ENCODE measurements at places on chromosomes 12 and 14.

- DNase-seq: no peak
These were observed 28.8 kb downstream of the MAP3K9 start for GRCh38 chr14:70780396-70781075.

- no peak for DNase-seq
These were observed 299.8 kb upstream of the PRKD1 start for GRCh38 chr14:30227436-30227835.

GRCh38 chr14:61841145-61841544 lies 78.9 kb downstream of the SNAPC1 start:
- no peak for DNase-seq

DNA sequence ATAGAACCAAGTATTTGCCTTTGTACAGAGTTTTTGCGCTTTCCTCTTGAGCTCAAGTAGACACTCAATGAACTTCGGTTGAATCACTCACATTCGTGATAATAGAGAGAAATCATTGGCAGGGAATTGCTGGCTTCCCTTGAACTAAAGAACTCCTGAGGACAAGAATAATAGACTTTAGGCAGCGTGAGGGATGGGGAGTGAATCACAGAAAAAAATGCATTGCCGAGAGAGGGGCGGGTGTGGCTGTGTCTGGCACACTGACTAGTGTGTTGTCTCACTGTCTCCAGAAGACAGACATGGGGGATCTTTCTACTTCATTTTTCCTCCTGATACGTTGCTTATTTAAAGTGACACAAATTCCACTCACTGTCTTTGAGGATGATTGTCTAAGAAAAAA lies 805.2 kb downstream of the BCL11B start:
- DNase-seq: no peak

- no peak for DNase-seq
These were observed 145.3 kb upstream of the GRIN2B start for GRCh38 chr12:14126692-14127091.

DNA sequence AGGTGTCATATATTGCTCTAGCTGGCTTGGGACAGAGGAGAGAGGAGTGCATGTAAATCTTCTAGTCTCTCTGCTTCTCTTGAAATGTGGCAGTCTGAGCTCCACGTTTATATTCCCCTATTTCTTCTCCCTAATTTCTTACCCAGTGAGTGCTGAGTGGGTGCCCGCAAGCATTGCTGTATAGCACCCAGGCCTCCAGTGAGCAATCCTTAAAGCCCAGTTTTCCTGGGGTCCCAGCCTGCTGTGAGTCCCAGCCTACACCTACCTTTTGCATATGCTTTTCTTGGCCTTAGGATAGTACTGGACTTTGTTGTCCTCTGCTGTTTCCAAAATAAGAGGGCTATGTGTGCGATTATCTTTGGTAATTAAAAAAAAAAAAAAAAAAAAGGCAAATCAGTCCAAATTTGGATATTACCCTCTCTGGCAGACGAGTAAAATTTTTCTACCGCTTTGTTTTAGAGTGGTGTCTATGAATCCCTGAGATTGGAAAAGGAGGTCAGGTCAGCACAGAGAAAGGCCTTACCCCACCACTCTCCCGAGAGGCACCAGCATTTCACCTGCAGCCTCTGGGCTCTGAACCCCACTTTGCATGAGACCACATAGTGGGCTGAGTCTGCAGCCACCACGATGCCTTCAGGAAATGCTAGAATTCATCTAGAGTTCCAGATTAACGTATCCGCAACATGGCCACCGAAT lies 1.1 kb downstream of the MGST1 start:
- DNase-seq: no peak

- DNase-seq: peak; percentile 28
These were observed 106.0 kb downstream of the RMST start for GRCh38 chr12:97568336-97569180.

- DNase-seq: no peak
These were observed 248.6 kb upstream of the KRR1 start for GRCh38 chr12:75759842-75760572.

- no peak for DNase-seq
These were observed 174.5 kb downstream of the TSPAN9 start for GRCh38 chr12:3251691-3252090.

DNA sequence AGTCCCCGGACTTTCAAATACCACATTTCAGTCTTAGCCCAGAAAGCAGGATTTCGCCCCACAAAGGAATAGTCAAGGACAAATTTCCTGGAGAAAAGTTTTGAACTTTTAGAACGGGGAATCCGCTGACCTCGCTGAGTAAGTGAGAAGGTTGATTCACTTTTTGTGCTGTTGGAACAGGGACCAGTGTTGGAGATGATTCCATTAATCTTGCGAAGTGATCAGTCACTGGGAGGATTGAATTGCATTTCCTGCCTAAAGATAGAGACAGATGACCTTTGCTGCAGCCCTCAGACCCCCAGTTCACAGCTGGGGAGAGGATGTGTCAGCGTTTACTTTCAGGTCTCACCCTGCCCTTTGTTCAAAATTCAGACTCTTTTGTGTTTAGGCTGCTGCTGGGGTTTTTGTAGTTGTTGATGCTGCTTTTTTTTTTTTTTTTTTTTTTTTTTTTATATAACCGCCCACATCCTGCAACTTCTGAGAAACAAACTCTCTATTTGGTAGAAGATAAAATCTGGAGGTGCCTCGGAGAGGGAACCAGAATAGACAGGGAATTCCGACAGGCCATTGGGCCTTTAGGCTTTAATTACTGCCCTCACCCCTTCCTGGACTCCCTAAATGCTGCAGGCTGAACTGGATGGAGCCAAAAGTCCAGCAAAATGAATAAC lies 9.8 kb upstream of the KDM2B start:
- DNase-seq: no peak

DNA sequence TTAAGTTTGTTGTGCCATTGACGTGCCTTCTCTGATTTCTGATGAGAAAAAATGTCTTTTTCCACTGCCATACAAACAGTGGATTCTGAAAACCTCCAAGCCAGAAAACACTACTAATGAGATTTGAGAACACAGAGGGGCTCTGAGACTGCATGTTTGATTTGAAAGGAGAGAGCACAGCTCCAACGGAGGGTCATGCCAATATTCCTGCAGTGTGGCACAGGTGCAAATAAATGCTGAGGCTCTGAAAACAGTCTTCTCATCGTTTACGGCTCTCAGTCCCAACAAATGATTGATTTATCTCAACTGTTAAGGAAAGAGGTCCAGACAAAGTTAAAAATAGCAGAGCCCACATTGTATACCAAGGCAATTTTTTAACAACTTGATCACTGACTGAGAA lies 128.7 kb downstream of the KCNH5 start:
- DNase-seq: no peak

DNA sequence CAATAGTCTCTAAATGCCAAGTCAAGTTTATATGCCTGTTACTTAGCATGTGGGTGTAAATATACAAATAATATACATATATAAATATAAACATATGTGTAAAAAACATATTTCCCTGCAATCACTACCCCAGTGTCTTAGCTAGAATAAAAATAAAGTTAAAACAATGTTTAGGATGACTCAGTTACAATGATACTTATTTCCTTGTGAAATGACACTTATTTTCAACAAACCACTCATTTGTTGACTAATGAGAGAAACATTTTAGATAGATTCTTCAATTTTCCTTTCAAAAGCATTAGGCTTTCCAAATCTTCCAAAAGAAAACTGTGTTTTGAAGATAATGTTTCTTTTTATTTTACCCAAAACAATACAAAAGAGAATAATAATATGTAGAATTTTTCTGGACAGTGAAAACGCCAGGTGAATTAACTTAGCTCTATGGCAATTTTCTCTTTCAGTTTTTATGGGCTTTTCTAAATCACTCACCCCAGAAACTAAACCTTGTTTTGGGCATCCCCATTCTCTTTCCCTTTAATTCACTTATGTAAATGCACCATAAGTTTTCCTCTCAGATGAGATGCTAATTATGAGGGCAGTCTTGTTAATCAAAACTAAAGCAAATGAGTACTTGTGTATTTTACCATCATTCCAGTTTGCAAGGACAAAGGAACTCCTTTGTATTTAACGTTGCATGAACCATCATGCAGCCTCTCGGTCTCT lies 465.9 kb downstream of the BCAT1 start:
- no peak for DNase-seq

DNA sequence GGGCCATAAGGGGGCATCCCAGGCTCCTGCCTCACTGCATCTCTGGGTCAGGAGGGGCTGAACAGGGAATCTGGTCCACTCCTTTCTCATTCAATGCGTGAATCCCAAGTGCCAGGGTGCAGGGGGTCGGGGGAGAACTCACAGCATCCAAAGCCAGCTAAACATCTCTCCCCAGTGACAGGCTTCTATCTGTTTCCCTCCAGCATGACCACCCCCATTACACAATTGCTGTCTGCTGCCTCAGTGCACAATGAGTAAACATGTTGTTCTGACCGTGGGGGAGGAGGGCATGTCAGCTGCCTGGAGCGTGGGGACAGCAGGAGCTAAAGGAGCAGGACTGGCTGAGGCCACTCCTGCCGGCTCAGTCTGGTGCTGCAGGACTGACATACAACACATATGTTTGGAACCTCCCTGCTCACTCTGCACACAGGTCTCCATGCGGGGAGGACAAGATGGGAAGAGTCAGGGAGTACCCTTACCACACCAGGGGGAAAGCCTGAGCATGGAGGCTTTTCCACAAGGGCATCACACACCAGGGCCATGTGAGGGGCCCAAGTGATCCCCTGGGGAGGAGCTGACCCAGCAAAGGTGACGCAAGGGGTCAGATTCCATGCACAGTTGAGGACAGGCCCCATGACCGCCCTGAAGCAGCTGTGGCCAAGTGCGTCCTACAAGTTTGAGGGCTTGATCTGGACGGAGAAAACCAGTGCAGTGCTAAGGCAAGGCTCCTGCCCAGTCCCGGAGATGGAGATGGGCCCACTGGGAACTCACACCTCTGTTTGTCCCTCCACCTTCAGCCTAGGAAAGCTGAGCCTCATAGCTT lies 1.4 kb downstream of the TNS2 start:
- no peak for DNase-seq

DNA sequence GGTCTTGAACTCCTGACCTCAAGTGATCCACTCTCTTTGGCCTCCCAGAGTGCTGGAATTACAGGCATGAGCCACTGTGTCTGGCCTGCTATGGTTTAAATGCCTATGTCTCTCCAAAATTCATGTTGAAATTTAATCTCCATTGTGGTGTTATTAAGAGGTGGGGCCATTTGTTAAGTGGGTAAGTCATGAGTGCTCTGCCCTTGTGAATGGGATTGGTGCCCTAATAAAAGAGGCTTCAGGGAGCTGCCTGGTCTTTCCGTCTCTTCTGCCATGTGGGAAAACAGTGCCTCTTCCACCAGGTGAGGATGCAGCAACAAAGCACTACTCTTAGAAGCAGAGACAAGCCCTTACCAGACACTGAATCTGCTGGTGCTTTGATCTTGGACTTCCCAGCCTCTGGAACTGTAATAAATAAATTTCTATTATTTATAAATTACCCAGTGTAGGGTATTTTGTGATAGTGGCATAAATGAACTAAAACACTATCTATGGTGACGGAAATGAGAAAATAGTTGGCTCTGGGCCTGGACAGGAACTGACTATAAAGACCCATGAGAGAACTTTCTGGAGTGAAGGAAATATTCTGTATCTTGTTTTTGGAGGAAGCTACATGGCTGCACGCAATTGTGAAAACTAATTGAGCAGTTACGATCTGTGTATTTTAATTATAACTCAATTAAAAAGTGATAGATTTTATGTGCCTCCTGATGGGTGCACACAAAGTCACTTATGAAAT lies 12.1 kb upstream of the ATP23 start:
- DNase-seq: no peak

GRCh38 chr12:6178981-6179761 lies 21.0 kb upstream of the CD9 start:
- DNase-seq: no peak

- no peak for DNase-seq
These were observed 47.7 kb downstream of the BCL11B start for GRCh38 chr14:99224116-99224910.

DNA sequence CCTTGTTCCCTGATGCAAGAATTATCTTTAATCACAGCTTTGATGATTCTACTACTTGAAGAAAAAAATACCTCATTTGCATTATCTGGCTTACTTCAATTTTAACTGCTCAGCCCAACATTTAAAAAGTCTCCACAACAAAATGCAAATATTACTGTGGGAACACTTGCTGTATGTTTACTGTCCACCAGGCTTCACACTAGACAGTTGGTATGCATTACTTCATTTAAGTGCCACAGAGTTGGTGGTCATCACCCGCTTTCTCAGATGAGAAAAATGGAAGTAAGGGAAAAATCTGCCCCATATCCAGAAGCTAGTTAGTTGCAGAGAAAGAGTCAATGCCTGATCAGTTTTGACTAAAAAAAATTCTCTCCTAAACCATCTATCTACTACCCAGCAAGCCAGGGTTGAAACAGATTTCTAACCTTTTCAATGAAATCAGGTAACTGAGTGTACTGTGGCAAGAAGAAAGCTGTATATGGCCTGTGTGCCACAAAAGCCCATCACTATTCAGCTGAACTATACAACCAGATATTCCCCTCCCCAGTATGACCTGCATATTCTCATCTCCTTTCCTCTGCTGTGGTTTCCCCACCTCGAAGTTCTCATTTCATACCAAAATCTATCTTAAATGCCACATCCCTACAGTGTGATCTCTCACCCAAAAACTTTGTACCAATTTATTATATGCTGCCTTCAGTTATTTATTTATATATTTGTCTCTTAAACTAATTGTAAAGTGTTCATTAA lies 90.3 kb downstream of the ATP2B1 start:
- no peak for DNase-seq

GRCh38 chr12:103793512-103794045 lies 47.5 kb downstream of the NT5DC3 start:
- no peak for DNase-seq

DNA sequence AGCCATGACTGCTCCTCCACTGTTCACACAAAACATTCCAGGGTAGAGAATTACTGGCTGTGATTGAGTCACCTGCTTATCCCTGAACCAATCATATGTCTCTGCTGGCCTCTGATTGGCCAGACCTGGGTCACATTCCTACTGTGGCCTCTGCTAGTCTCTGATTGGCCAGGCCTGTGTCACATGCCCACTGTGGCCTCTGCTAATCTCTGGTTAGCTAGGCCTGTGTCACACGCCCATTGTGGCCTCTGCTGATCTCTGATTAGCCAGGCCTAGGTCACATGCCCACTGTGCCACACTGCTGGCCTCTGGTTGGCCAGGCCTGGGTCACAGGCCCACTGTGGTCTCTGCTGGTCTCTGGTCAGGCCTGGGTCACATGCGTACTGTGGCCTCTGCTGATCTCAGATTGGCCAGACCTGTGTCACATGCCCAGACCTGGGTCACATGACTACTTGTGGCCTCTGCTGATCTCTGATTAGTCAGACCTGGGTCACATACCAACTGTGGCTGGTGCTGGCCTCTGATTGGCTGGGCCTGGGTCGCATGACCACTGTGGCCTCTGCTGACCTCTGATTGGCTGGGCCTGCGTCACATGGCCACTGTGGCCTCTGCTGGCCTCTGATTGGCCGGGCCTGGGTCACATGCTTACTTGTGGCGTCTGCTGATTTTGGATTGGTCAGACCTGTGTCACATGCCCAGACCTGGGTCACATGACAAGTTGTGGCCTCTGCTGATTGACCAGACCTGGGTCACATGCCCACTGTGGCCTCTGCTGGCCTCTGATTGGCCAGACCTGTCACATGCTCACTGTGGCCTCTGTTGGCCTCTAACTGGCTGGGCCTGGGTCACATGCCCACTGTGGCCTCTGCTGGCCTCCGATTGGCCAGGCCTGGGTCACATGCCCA lies 251.6 kb downstream of the SLC15A4 start:
- no peak for DNase-seq

GRCh38 chr12:121925358-121925695 lies 6.9 kb downstream of the CFAP251 start:
- DNase-seq: no peak

- DNase-seq: no peak
These were observed 47.3 kb upstream of the GTF2A1 start for GRCh38 chr14:81268016-81268416.

Measured in SHP77 treated with DMSO at 0.1 percent for 48 hours (cell line).